Cortex of kidney (tissue), 1 donor: ENCODE measurements at places on chromosomes 1 and 21.

- no peak for DNase-seq
Measured at GRCh38 chr1:76080552-76081079, 6.1 kb downstream of the ST6GALNAC3 start.

- no peak for DNase-seq
Measured at GRCh38 chr1:89755591-89755990, 65.2 kb upstream of the LRRC8D start.

DNA sequence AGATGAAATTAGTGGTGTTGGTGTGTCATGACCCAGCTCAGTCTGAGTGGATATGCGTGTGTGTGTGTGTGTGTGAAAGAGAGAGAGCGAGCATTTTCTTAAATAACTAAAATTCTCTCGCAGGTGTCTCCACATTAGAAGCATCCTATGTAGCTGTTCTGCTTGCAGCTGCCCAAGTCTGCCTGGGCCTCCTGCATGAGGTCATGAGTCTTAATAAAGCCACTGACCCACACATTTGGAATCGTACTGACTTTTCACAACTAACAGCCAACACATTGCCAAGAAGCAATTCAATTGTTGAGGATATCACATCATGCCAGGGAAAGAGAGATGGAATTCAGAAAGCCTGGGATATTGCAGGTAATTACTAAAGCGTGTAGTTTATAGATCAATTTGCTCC, 238.2 kb upstream of the AJAP1 start:
- no peak for DNase-seq

- DNase-seq = no peak
Measured at GRCh38 chr1:28526886-28527285, 21.0 kb downstream of the RCC1 start.

GRCh38 chr1:2496087-2496622, 20.1 kb downstream of the PLCH2 start:
- DNase-seq = no peak

GRCh38 chr1:23217421-23218115, at the start of gene HTR1D:
TSS of gene HTR1D (minus strand) at chr1:23217502. CDS start at chr1:23194219, 23,283 bp downstream.
- DNase-seq = no peak

- DNase-seq = no peak
Measured at GRCh38 chr1:22383526-22384294, 67.9 kb upstream of the ZBTB40 start.
